ENCODE measurements at places on chromosomes 7 and 10. TPM values are rescaled to one million over a fixed set of nuclear protein-coding genes. Genes with fewer than 3 reads are reported as not detected.
A peak's percentile ranks its signal among the peaks of the same experiment; 100 is the strongest.

DNA sequence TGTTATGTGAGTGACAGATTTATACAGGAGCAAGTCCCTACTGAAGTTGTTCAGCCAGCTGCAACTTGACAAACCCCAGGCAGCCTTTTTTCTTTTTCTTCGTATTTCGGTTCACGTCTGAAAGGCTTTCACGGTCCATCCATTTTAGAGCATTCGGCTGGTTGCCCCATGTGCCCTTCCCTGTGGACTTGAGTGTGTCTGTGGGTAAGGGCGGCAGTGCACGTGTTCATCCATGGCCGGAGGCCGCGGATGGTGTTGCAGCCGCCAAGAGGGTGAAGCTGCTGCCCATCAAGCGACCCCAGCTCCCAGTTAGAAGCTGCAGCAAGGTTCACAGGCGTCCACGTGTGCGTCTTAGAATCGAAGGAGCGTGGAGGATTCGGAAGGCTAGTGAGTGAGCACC is 35.9 kb downstream of the PPP2R2D start:
- peaks cover 16% of the 10 kb centered on the region for H3K4me1 ChIP-seq
- H3K4me3 ChIP-seq, result no peak overlapping the region
- H3K27ac ChIP-seq, result no peak overlapping the region
- H3K36me3 ChIP-seq, result peaks cover 28% of the 10 kb centered on the region

- peaks cover 24% of the 10 kb centered on the region for H3K36me3 ChIP-seq
- no peak for DNase-seq
- H3K4me1 ChIP-seq, result peaks cover 13% of the 10 kb centered on the region
- no peaks in the 10 kb centered on the region for H3K27me3 ChIP-seq
- H3K4me3 ChIP-seq, result no peak overlapping the region
- no peak overlapping the region for H3K27ac ChIP-seq
Measured at GRCh38 chr7:139091677-139091996, 17.9 kb downstream of the ZC3HAV1 start.

DNA sequence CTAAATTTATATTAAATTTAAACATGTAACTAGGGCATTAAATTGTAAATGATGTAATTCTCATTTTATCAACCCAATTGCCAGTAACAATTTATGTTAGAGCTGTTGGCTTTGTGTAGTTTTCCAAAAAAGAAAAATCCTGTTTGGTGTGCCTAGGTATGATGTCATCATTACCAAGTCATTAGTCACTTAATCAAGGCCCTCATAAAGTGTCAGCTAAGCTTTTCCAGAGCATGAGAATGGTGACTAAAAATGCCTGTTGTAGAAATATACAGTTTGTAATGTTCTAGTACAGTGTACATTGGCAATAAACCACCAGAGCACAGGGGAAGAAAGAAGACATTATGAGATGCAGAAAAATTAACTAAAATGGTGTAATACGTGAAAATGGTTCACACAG is 593.8 kb upstream of the ANKRD30A start:
- no peak overlapping the region for H3K27ac ChIP-seq
- DNase-seq, result no peak
- H3K36me3 ChIP-seq, result no peaks in the 10 kb centered on the region

GRCh38 chr10:71939861-71940474 is 24.2 kb upstream of the CHST3 start:
- peaks cover 6% of the 10 kb centered on the region for H3K4me1 ChIP-seq
- no peak for DNase-seq
- H3K36me3 ChIP-seq, result peaks cover 4% of the 10 kb centered on the region
- H3K27me3 ChIP-seq, result peaks cover 21% of the 10 kb centered on the region
- H3K27ac ChIP-seq, result no peak overlapping the region

DNA sequence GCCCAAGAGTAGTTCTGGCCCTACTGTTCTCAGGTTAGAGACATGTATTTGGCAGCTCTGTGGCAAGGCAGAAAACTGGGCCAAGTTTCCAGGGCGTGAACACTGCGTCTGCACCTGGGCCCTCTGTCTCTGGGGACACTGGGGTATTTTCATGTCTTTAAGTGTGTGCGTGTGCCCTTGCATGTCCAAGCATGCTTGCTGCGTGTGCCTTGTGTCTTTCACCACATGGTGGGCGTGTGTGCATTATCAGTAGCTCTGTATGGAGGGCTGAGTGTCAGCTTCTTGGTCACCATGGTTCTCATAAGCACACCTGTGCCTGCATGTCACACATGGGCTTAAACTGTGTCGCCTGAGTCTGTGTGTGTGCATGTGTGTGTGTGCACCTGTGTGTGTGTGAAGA is 69.3 kb downstream of the HIPK2 start:
- H3K36me3 ChIP-seq, result peaks cover 41% of the 10 kb centered on the region
- DNase-seq, result no peak
- H3K27ac ChIP-seq, result no peak overlapping the region
- peaks cover 21% of the 10 kb centered on the region for H3K4me1 ChIP-seq
- no peak overlapping the region for H3K4me3 ChIP-seq
- peaks cover 6% of the 10 kb centered on the region for H3K27me3 ChIP-seq

GRCh38 chr7:114921631-114922025 is 266 bp upstream of the MDFIC start:
- H3K4me1 ChIP-seq, result peaks cover 34% of the 10 kb centered on the region
- no peak for DNase-seq
- H3K4me3 ChIP-seq, result peak overlapping the region; percentile 79
- H3K36me3 ChIP-seq, result peaks cover 14% of the 10 kb centered on the region
- H3K27me3 ChIP-seq, result no peaks in the 10 kb centered on the region

- no peak overlapping the region for H3K4me3 ChIP-seq
- H3K27me3 ChIP-seq, result no peaks in the 10 kb centered on the region
- H3K36me3 ChIP-seq, result no peaks in the 10 kb centered on the region
- no peak overlapping the region for H3K27ac ChIP-seq
Measured at GRCh38 chr7:91632234-91632940, 248.1 kb downstream of the MTERF1 start.

DNA sequence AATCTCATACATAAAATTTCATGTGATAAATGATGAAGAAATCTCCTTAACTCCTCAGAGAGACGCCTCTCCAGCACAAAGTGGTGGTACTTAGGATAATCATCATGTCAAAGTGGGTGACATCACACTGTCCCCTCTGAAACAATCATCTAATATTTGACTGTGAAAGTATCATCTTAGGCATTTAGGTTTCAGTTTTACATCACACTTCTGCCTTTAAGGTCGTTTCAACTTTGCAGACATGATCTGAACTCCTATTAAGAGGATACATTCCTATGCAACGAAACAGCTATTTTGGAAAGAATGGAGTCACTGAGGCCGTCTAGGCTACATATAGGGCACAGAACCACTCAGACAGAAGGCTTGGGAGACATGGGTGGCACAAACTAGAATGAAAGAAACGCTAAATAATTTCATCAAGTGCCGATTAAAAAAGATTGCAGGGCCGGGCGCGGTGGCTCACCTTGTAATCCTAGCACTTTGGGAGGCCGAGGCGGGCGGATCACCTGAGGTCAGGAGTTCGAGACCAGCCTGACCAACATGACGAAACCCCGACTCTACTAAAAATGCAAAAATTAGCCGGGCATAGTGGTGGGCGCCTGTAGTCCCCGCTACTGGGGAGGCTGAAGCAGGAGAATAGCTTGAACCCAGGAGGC is 2.0 kb downstream of the VOPP1 start:
- peaks cover 3% of the 10 kb centered on the region for H3K27me3 ChIP-seq
- peaks cover 11% of the 10 kb centered on the region for H3K36me3 ChIP-seq
- H3K4me3 ChIP-seq, result peak overlapping the region; percentile 94
- H3K27ac ChIP-seq, result peak overlapping the region; percentile 12

DNA sequence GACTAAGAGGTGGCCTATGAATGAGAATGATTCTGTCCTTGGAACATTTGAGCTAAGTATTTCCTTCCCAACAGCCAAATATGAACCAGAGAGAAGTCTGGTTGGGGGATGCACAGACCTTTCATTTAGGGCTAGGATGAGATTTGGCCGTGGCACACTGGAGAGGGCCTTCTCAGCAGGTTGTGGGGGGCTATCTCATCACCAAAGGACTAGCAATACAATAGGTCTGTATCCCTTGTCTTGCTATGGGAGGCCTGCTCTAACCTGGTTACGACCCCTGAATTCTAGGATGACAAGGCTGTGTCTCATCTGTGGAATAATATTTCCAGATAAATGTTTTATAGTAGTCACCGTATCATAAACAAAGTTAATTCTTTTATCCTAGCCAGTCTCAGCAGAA is 133.0 kb downstream of the CHRM2 start:
- H3K4me3 ChIP-seq, result 0 out of 2 replicates have a peak overlapping the region, but pooled peaks have one; percentile 11
- peaks cover 1% of the 10 kb centered on the region for H3K27me3 ChIP-seq

DNA sequence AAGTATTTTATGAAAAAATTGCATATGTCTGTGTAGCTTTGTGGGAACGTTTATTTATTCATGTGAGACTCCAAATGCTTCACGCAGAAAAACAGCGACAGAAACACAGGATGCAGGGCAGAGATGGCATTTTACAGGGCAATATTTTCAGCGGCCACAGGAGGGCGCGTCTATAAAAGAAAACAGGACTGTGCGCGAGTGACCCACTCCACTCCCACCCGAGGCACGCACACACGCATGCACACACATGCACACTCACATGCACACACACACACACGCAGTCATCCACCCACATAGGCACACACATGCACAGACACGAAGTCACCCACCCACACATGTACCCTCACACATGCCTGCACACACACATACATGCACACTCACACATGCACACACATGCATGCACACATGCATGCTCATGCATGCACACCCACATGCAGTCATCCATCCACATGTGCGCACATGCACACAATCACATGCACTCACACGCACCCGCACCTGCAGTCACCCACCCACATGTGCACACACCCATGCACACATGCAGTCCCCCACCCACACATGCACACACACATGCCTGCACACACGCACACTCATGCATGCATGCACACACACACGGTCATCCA is 96.3 kb downstream of the DNAJB6 start:
- DNase-seq, result peak; percentile 38
- H3K36me3 ChIP-seq, result no peaks in the 10 kb centered on the region
- peaks cover 3% of the 10 kb centered on the region for H3K27me3 ChIP-seq
- H3K27ac ChIP-seq, result peak overlapping the region; percentile 74
- peak overlapping the region; percentile 70 for H3K4me3 ChIP-seq

DNA sequence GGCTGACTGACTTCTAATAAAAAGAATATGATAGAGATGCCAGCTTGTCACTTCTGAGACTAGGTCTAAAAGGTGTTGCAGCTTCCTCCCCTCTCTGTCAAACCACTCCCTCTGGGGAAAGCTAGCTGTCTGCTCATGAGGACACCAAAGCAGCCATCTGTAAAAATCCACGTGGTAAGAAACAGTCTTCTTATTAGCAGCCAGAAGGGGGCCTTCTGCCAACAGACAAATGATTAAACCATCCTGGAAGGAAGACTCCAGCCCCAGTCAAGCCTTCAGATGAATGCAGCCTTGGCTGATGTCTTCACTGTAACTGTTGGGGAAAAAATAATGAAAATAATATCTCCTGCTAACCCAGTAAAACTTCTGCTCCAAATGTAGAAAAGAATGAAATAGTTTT is 41.9 kb upstream of the DAGLB start:
- DNase-seq, result no peak
- H3K27me3 ChIP-seq, result peaks cover 17% of the 10 kb centered on the region
- H3K4me1 ChIP-seq, result peaks cover 2% of the 10 kb centered on the region
- H3K36me3 ChIP-seq, result peaks cover under 1% of the 10 kb centered on the region
- H3K4me3 ChIP-seq, result no peak overlapping the region
- H3K27ac ChIP-seq, result no peak overlapping the region

- peaks cover 47% of the 10 kb centered on the region for H3K4me1 ChIP-seq
- no peaks in the 10 kb centered on the region for H3K27me3 ChIP-seq
- no peak overlapping the region for H3K27ac ChIP-seq
Measured at GRCh38 chr10:102720337-102720736, 5.9 kb downstream of the SFXN2 start.

DNA sequence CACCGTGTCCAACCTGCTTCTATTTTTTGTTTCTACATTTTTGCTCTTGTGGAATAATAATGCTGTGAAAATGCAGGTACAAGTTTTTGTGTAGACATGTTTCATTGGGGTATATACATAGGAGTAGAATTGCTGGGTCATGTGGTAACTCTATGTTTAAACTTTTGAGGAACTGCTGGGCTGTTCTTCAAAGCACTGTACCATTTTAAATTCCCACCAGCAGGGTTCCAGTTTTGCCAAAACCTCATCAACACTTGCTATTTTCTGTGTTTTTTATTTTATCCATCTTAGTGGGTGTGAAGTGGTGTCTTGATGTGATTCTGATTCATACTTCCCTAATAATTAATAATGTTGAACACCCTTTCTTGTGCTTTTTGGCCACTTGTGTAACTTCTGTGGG is 138.6 kb downstream of the RGS10 start:
- peaks cover 11% of the 10 kb centered on the region for H3K27me3 ChIP-seq
- peak overlapping the region; percentile 16 for H3K27ac ChIP-seq
- DNase-seq, result no peak

BHLHA15 gene
- total RNA-seq, result not detected

LIPN gene
- total RNA-seq, result not detected

LBX1 gene
- not detected for total RNA-seq

DEPP1 gene
- total RNA-seq, result 0.57 TPM

KIF5B gene
- 141 TPM for total RNA-seq

JAKMIP3 gene
- total RNA-seq, result 0.13 TPM

Data from HFFc6 (cell line).